Kidney capillary endothelial cell (primary cell): ENCODE measurements at places on chromosomes 16 and 17.

DNA sequence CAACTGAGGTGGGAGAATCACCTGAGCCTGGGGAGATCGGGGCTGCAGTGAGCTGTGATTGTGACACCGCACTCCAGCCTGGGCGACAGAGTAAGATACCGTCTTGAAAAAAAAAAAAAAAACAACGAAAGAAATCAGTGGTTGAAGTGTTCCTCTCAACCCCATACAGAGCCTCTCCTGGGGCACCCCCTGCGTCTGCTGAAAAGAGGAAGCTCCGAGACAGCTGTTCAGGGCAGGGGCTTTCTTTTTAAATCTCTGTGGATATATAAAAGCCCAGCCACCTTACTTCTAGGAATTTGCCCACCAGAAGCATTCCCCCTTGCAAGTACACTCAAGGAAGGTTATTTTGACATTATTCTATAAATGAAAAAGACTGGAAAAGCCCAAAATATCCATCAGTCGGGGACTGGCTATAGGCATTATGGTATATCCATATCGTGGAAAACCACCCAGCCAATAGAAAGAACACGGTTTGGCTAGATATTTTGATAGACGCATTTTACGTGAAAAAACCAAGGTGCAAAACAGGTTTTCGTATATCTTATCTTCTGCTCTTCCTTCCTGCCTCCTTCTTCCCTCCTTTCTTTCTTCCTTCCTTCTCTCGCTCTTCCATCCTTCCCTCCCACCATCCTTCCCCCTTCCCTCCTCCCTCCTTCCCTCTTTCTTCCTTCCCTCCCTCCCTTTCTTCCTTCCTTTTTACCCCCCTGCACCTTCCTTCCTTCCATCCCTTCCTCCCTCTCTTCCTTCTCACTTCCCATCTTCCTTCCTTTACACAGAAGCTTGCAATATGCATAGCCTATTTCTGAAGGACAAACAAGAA, 9.2 kb upstream of the CCL22 start:
- no peak for DNase-seq

- DNase-seq: no peak
Measured at GRCh38 chr16:324451-325334, 27.8 kb downstream of the AXIN1 start.

GRCh38 chr16:24598777-24599437, 59.5 kb downstream of the RBBP6 start:
- no peak for DNase-seq

GRCh38 chr16:57305159-57305811, 20.8 kb upstream of the PLLP start:
- DNase-seq: no peak

- no peak for DNase-seq
Measured at GRCh38 chr17:49339354-49339753, 22.7 kb downstream of the ZNF652 start.

DNA sequence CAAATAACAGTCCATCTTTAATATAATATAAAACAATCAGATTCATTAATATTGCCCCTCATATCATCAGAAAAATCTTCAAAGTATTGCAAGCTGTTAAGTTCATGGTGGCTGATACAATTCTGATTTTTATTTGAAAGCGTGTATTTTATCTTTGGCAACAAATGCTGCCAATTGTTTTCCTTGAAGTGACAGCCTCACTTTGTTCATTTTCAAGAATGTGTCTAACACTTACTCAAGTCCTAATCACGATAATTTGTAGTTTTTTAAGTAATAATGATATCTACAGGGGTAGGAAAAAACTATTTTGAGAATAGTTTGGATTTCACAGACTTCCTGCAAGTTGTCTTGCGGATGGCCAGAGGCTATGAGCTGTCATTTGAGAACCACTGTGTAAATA, 75.8 kb downstream of the HS3ST3B1 start:
- no peak for DNase-seq

GRCh38 chr17:15409721-15410250, 57.6 kb downstream of the CDRT4 start:
- no peak for DNase-seq

DNA sequence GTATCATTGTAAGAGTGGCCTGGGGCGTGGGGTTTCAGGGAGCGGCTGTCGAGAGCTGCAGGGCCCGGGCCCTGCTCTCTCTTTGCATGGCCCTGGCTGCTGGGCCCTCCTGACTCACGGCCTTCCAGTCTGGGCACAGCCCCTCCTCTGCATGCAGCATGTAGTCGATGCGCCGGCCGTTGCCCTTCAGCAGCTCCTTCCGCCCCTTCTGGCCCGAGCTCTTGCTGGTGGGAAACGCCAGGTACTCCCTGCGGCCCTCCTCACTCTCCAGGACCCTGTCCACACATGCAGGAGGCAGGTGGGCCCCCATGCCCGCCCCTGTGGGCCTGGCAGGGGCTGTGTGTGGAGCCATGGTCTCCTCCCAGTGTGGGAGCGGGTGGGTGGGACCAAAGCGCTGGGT, 50.7 kb downstream of the PRMT7 start:
- no peak for DNase-seq

DNA sequence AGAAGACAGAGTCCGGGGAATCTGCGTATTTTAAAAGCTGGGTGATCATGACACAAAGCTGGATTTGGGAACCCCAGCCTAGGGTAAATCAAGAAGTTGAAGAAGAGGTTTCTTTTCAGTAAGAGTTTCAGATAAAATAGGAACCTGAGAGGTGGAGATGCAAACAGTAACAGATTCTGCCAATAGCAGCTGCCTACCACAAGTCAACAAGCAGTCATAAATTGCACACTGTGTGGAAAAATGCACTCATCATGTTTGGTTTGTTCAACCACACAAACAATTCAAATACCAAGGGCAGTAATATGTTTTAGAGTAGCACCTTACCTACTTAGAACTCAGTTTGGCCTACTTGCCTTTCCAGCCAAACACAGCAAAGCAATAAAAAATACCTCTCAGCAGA, 14.0 kb downstream of the MYO1D start:
- DNase-seq: no peak

DNA sequence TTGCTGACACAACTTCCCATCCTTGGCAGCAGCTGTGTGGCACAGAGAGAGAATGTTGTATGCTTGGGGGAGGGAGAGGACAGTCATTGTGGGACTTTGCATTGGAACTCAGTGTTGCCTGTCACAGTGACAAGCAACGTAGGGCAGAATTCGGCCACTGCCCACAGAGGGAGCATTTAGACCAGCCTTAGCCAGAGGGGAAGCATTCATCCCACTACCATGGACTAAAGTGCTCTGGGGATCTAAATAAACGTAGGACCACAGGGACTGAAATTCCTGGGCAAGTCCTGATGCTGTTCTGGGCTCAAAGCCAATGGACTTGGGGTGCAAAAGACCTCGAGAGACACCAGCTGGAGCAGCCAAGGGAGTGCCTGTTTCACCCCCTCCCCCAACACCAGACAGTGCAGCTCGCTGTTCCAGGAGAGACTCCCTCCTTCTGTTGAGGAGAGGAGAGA, 44.9 kb downstream of the ABCA8 start:
- no peak for DNase-seq

DNA sequence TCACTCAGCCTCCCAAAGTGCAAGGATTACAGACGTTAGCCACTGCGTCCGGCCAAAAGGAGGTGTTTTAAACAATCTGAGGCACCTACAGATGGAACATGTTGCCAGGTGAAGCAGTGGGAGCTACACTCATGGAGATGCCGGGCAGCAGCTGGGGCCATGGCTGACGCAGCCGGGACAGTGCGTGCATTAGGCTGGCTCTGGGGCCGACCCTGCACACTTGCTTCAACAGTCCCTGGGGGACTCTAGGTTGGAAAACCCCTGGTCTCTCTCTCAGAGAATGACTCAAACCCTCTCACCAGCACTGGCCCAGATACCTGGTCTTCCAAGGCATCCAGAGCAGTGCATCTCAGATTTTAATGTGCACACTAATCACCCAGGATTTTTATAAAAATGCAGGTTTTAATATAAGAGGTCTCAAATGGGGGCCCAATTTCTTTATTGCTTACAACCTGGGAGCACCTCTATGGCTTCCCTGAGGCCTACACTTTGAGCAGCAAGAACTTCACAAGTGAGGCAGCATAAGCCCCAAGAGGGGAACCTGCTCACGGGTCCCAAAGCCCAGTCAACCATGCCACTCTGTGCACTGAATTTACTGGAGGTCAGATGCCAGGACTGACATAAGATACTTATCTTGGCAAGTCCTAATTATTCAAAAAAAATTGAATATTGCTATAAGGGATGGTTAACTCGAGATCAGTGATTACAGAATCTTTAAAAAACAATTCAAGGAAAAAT, 70.8 kb upstream of the TRAP1 start:
- DNase-seq: no peak

GRCh38 chr17:50559674-50560184, 786 bp upstream of the CACNA1G start:
- DNase-seq: no peak
